Caco-2 (cell line): ENCODE measurements at places on chromosomes 6 and 20. TPM values are rescaled to one million over a fixed set of nuclear protein-coding genes. Genes with fewer than 3 reads are reported as not detected.

DNA sequence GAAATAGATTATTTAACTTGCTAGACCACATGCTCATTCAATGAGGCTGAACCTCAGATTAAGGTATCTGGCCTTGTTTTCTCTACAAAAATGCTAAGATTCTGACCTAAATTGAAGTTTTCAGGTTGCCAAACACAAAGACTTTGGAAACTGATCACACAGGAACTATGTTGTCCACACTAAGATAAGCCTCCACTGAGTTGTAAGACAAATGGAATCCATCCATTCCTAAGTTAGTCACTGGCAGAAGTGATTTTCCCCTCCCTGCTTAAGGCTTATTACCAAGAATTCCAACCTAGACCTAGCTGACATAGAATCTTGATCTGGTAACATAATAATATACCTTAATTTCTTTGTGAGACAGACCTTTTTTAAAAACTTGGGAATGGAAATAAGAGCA is 608.1 kb downstream of the TENT5A start:
- H3K4me1 ChIP-seq, result no peaks in the 10 kb centered on the region
- DNase-seq, result no peak
- no peak overlapping the region for H3K27ac ChIP-seq

GRCh38 chr6:160076009-160076408 is 45.6 kb upstream of the SLC22A1 start:
- H3K27me3 ChIP-seq, result no peaks in the 10 kb centered on the region
- no peaks in the 10 kb centered on the region for H3K4me1 ChIP-seq
- DNase-seq, result no peak
- peaks cover 8% of the 10 kb centered on the region for H3K36me3 ChIP-seq
- no peak overlapping the region for H3K4me3 ChIP-seq
- no peak overlapping the region for H3K27ac ChIP-seq

DNA sequence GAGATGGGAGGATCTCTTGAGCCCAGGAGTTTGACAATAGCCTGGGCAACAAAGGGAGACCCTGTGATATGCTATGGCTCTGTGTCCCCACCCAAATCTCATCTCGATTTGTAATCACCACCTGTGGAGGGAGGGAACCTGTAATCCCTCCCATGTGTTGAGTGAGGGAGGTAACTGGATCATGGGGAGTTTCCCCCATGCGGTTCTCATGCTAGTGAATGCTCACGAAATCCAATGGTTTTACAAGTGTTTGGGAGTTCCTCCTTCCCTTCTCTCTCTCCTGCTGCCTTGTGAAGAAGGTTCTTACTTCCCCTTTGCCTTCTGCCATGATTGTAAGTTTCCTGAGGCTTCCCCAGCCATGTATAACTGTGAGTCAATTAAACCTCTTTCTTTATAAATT is 3.4 kb downstream of the NUDT3 start:
- DNase-seq, result no peak
- no peak overlapping the region for H3K27ac ChIP-seq
- no peaks in the 10 kb centered on the region for H3K36me3 ChIP-seq
- no peaks in the 10 kb centered on the region for H3K27me3 ChIP-seq

DNA sequence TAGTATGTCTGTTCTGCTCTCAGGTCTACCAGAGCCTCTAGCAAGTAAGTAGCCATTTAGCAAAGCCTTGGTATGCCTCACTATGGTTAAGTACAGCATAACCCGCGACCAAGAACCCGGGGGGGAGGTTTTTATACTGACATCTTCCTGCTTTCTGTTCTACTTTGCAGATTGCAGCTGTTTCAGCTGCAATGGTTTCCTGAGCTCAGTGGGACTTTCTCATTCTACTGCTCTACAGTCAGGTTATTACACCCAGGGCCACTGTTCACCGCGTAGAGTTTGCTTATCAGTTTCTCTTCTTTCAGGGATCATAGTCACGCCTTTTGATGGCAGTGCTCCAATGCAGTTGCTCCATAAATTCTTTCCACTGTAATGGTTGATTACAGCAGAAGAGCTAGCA is 631.3 kb downstream of the TFAP2A start:
- DNase-seq, result no peak
- H3K4me1 ChIP-seq, result no peaks in the 10 kb centered on the region
- no peak overlapping the region for H3K27ac ChIP-seq
- H3K4me3 ChIP-seq, result no peak overlapping the region
- H3K27me3 ChIP-seq, result no peaks in the 10 kb centered on the region
- no peaks in the 10 kb centered on the region for H3K36me3 ChIP-seq

DNA sequence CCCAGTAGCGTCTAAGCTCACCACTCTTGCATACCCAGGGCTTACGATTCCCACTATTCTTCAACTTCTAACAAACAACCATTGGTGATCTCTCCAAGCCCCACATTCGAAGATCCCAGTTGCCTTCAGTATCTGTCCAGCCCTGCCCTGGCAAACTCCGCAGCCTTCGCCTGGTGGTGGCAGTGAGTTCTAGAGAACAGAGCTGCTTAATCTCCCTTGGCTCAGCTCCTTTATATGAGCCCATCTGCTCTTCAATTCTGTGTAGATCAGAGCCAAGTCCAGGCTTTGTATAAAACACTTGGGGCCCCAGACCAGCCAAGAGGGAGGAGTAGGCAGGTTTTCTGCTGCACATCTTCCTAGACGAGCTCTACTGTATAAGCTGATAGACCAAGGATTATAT is 193.3 kb downstream of the PHACTR1 start:
- H3K27ac ChIP-seq, result no peak overlapping the region
- no peaks in the 10 kb centered on the region for H3K4me1 ChIP-seq
- peaks cover 2% of the 10 kb centered on the region for H3K27me3 ChIP-seq
- H3K36me3 ChIP-seq, result no peaks in the 10 kb centered on the region
- H3K4me3 ChIP-seq, result no peak overlapping the region
- DNase-seq, result no peak

- H3K27me3 ChIP-seq, result no peaks in the 10 kb centered on the region
- H3K4me3 ChIP-seq, result no peak overlapping the region
- no peak overlapping the region for H3K27ac ChIP-seq
- H3K4me1 ChIP-seq, result no peaks in the 10 kb centered on the region
- no peak for DNase-seq
Measured at GRCh38 chr20:21033817-21034216, 72.3 kb downstream of the LINC00237 start.

GRCh38 chr6:159232751-159233150 is 63.6 kb downstream of the FNDC1 start:
- no peaks in the 10 kb centered on the region for H3K27me3 ChIP-seq
- no peak for DNase-seq
- H3K27ac ChIP-seq, result no peak overlapping the region
- no peak overlapping the region for H3K4me3 ChIP-seq

GRCh38 chr6:109325400-109325801 is 56.9 kb downstream of the CD164 start:
- no peak overlapping the region for H3K27ac ChIP-seq
- H3K36me3 ChIP-seq, result no peaks in the 10 kb centered on the region
- H3K27me3 ChIP-seq, result no peaks in the 10 kb centered on the region
- no peak overlapping the region for H3K4me3 ChIP-seq
- no peaks in the 10 kb centered on the region for H3K4me1 ChIP-seq
- no peak for DNase-seq

GRCh38 chr20:23119456-23120216 is 33.5 kb upstream of the CD93 start:
- peaks cover 5% of the 10 kb centered on the region; the same call in 1 of the 2 replicates for H3K4me1 ChIP-seq
- no peaks in the 10 kb centered on the region for H3K36me3 ChIP-seq
- no peaks in the 10 kb centered on the region for H3K27me3 ChIP-seq
- no peak overlapping the region for H3K27ac ChIP-seq
- no peak for DNase-seq

GRCh38 chr20:22052025-22052650 is 346.7 kb downstream of the PAX1 start:
- H3K27ac ChIP-seq, result no peak overlapping the region
- no peak for DNase-seq
- H3K4me3 ChIP-seq, result no peak overlapping the region
- H3K27me3 ChIP-seq, result no peaks in the 10 kb centered on the region

- no peaks in the 10 kb centered on the region for H3K27me3 ChIP-seq
- DNase-seq, result no peak
- no peak overlapping the region for H3K27ac ChIP-seq
- no peaks in the 10 kb centered on the region for H3K36me3 ChIP-seq
Measured at GRCh38 chr6:78611886-78612480, 255.4 kb upstream of the IRAK1BP1 start.

DNA sequence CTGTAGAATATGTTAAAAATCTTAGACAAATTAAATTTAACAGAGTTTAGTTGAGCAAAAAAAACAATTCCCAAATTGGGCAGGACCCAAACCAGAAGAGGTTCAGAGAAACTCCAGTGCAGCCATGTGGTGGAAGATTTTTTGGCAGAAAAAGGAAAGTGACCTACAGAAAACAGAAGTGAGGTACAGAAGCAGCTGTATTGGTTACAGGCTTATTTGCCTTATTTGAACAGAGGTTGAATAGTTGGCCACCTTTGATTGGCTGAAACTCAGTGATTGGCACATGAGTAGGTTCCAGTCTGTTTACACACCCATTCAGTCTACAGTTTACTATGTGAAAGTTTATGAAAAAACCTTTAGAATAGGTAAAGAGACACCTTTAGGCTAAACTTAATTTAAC is 110.9 kb upstream of the LAMP5 start:
- no peak overlapping the region for H3K27ac ChIP-seq
- H3K27me3 ChIP-seq, result no peaks in the 10 kb centered on the region
- H3K4me1 ChIP-seq, result no peaks in the 10 kb centered on the region

Gene RBPJL
- not detected in 2 replicates for total RNA-seq

Gene BPI
- total RNA-seq, result not detected in 2 replicates

Gene SOBP
- 0.14 TPM in 1 of 2 replicates, not detected in the other for total RNA-seq

Gene KIAA0408
- total RNA-seq, result not detected in 2 replicates

Gene IP6K3
- total RNA-seq, result 0.44 and 0.45 TPM in 2 replicates
